Pulmonary artery endothelial cell (primary cell): ENCODE measurements at places on chromosomes 7 and 10.

- DNase-seq = no peak
These were observed 315.3 kb upstream of the KAT6B start for GRCh38 chr10:74511051-74511450.

GRCh38 chr7:97871659-97872024 lies 566 bp downstream of the ASNS start:
- no peak for DNase-seq

DNA sequence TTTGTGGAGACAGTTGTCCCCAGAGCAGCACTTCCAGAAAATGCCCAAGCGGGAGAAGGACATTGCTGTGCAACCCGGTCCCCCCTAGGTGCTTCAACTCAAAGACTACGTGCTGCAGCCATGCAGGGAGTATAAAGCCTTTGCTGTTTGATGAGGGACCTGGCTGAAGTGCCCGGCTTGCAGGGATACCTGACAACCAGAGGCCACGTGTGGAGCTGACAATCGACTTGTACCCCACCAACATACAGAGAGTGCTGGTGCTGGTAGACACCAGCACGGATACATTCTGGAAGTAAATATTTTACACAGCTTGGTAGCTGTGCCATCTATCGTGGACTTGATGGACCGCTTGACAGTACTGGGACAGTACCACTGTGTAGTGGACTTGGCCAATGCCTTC lies 240.6 kb downstream of the CACNA2D1 start:
- no peak for DNase-seq

- DNase-seq = no peak
These were observed 18.7 kb upstream of the ARID5B start for GRCh38 chr10:61882621-61883370.

DNA sequence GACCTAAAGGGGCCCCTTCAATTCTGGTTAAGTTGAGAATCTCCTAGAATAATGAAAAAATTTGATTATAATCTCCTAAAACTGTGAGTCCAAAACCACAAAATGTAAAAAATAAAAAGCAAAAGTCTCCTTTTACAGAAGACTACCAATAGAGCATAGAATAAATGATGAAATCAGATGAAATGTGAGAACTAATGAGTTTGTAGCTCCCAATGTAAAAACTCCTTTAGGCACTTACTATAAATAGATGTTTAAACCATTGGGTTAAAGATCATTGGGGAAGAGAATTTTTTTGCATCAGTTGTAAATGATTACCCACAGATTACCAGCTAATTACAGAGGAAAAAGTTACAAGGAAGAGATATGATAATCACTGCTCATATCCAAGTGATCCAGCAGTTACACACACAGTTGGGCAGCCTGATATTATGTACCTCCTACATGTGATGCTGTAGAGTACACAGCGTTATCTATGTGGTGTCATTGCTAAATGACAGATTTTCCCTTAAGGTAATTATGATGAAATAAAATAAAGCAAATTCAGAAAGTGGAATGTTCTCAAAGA lies 282.7 kb upstream of the SEMA3D start:
- DNase-seq = no peak

DNA sequence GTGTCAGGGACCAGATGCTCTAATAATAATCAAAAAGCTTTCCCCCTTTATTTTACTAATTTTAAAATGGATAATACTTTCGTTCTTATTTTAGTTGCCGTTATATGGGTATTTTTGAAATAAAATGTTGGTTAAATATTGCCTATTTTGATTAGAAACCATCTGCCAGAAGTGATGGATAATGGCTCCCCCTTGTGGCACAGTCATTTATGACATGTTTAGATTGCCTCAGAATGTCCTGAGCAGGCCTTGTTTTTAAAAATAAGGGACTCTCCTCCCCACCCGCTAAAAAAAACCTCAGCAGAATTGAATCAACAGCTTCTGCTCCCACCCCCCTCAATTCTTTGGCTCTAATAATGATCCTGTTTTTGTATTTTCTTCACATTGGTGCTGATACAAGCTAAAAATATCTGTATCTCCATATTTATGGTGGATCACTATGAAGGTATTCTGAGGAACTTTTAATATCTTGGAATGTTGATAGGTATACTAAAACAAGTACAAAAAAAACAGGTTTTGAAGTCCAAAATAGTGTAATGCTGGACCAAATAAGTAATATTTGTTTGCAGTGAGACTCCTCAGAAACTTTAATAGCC lies 38.8 kb downstream of the TMEM60 start:
- DNase-seq = no peak

- peak; percentile 24 for DNase-seq
These were observed 17.0 kb upstream of the NODAL start for GRCh38 chr10:70458329-70459060.

DNA sequence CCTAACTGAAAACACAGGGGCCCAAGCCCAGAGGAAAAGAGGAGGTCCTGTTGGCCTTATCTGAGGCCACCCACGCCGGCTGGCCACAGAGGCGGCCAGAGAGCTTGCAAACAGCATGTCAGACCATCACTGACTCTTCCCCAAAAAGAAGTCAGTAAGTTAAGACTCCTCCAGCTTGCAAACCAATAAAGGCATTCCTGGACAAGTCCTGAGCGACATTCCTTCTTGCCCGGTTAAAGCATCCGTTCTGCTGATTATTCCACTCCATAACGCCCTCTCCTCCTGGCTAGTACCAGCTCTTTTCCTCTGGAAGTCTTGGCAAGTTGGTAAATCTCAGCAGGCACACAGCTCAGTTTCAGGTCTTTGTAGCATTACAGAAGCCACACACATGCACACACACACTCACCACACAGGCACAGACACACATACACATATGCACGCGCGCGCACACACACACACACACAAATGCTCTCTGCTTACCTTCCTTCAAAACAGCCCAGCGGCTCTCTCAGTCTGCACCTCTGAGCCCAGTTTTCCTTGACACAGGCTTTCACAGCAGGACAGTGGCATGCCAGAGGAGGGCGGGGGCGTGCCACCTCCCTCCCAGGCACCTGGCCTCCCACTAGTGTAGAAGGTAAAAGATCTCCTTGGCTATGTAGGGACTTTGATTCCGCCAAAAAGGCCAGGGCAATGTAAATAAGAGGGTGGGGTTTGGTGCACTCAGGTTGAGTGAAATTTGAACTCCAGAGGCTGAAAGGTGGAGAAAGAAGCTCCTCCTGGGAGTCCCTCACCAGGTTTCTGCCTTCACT lies 201.4 kb downstream of the TNS3 start:
- no peak for DNase-seq

DNA sequence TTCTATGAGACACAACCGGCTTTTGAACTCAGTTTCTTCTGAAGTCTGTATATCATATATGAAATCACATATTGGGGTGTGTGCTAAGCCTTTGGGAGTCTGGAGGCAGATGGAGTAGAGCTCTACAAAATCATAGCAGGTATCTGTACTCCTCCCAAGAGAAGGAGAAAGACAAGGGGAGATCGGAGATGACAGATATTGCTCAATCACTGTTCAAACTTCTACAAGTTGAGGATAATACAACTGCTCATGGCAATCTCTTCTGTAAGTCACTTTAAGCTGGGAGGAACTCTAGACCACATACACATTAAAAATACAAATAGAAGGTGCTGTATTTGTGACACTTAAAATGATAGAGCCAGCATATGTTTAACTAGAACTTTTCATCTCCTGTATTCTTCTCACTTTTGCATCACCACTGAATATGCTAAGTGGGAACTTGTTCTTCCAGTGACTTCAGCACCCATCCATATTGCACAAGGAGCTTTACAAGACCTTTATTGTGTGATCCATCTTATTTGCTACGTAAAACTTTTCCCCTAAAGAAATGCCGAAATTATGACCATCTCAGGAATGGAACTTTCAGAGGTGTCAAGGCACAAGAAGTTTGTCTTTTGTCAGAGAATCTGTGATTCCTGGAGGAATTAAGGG lies 381.4 kb downstream of the PHTF2 start:
- no peak for DNase-seq

DNA sequence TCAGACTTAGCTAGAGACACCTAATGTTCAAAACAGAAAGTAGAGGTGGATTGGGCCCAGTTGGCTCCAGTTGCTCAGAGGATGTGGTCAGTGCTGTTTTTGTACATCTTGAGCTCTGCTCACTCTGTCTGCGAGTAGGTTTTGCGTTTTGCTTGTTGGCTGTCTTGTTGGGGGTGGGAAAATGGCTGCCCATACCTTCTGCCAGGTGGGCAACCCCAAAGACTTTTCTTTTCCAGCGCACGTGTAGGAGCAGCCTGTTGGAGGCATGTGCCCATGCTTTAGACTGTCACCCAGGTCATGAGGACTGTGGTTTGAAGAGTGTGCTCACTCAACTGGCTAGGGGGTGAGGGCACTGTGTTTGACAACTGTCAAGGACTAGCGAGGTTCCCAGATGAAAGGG lies 73.9 kb downstream of the KAT6B start:
- DNase-seq = no peak

DNA sequence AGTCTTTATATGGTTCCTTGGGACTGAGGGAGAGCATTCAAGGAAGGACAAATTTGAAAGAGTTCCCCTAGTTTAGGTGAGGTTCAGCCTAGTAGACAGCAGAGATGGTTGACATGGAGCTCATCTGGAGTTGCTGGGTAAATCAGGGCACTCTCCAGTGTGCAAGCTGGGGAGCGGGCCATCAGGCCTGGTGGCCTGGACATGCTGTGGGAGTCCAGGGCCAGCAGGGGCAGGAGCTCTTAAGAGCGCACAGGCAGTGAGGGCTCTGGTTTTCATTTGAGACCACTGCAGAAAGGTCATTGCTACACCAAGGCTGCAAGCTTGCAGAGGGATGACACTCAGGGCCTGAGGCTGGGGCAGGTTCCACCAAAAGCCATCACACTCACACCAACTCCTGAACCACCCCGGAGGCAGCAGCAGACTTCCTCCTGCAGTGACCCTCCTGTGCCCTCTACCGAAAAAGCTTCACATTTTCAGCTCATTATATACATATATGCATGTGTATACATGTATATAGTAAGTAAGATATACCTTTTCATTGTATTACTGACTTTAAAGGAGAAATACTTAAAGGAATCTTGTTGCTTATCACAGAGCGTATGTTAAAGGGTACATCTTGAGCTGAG lies 39.5 kb downstream of the STEAP1B start:
- no peak for DNase-seq

DNA sequence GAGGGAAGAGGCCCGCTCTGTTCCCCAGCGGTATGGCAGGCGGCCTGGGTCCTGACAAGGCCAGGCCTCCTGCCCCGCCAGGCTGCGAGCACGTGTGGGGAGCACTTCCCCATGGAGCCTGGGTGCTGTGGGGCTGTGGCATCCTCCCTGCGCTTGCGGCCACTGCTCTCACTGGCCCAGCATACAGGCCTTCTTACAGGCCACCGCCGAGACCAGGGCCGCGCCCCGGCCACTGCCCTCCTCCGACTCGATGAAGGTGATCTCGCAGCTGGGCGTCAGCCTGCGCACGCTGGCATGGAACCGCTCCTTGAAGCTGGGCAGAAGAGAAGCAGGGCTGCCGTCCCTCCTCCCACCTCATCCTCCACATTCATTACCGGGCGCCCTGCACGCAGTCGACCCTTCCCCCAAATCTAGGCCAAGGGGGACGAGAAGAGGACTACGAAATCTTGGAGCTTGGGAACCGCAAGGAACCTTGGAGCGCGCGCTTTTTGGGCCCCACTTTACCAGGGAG lies 3.9 kb upstream of the MYL7 start:
- DNase-seq = no peak

DNA sequence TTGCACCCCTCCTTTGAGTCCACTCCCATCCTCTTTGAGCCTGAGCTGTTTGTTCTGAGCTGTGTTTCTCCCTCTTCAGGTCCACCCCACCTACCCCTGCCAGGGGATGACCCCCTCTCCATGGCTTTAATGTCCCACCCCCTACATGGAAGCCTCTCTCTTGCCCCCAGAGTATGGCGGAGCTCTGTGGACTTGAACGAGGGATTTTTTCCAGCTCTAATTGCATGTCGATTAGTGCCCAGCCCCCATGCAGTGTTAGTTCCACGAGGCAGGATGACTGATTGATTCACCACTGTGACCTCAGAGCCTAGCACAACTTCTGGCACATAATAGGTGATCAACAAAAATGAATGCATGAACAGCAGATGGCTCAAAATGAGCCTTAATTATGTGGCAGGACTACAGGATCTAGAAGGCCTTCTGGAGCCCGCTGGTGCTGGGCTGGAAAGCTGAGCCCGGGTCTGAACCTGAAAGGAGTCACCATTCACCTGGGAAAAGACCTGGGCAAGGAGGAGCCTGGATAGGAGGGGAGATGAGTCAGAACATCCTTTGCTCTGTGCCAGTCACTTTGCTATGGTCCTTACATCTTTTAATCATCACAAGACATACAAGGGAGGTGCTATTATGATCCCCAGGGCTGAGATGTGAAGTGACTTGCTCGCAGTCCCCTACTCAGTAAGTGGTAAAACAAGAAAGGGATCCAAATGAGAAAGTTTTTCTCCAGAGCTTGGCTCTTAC lies 17.1 kb upstream of the SLC18A2 start:
- no peak for DNase-seq

- DNase-seq = no peak
These were observed 285.7 kb downstream of the FGFR2 start for GRCh38 chr10:121312587-121312986.

DNA sequence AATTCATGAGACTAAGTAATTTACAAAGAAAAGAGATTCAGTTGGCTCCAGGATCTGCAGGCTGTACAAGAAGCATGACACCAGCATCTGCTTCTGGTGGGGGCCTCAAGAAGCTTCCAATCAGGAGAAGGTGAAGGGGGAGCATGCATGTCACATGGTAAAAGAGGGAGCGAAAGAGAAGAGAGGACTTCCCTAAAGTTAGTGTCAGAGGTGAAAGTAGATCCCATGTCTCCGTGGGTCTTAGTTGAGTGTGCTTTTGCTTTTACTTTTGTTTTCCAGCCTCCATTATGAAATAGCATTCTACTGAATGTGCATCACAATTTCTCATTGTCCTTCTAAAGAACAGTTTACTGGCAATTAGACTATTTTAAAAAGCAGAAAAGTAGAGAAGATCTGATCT lies 213.6 kb upstream of the FZD1 start:
- no peak for DNase-seq

DNA sequence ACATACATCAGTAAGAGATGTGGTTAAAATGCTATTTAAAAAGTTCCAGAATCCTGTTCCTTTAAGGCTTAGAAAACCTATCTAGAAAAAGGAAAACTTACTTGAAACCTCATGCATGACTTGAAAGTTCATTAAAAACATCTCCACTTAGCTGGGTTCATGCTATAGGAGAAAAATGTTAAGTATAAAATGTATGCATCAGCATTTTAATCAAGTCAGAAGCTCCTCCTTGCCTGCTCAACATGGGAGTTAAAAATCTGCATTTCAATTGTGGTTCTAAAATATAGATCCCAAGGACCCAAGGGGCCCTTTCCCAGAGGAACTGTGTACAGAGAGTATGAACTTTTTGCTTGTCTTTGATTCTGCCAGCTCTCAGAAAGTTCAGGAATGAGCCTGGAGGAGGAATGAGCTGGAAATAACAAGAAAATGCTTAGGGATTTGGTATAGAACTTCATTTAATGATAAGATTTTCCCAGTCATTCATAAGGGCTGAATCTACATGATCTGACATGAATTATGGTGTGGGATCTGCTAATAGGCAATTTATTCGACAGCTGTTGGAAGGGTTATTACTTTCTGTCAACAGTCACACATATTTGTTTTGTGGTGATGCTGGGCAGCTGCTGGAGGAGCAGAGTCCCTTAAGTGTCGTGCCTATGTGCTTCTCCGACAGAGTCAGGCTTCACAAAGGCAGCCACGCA lies 85.6 kb upstream of the MTPN start:
- DNase-seq = no peak

- DNase-seq = no peak
These were observed 315.7 kb upstream of the DGKB start for GRCh38 chr7:15218261-15218660.
